ENCODE measurements at places on chromosomes 5 and 9.
A peak's percentile ranks its signal among the peaks of the same experiment; 100 is the strongest.

DNA sequence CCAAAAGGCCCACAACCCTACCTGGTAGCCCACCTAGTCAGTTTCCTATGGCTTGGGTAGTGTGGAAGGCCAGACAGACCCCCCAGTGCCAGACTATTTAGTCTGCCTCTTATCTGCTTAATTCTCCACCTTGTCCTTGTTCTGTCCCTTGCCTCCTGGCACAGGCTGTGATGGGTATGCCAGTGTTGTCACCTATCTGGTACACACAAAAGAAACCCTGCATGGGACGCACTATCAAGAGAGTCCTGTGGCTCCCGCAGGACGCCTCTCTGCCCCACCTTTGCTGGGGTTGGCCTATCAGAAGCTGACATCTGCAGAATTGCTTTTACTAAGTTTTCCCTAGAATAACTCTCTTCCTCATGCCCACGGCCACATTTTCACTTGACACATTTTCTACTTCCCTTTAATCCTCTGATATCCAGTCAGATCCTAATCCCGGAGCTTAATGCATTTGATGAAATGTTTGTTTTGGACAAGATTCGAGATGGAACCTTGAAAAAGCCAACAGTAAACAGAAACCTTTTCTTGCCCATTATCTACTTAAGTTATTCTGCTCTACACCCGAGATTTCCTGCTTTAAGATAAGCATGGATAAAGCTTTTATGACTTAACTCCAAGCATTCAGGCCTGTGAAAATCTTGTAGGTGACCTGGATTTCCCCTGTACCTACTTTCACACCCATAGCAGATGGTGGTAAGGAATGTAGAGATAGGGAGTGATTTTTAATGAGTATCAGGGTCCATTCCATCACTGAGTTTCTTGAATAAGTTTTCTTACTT is 468.5 kb downstream of the ZNF608 start:
- no peak for DNase-seq

DNA sequence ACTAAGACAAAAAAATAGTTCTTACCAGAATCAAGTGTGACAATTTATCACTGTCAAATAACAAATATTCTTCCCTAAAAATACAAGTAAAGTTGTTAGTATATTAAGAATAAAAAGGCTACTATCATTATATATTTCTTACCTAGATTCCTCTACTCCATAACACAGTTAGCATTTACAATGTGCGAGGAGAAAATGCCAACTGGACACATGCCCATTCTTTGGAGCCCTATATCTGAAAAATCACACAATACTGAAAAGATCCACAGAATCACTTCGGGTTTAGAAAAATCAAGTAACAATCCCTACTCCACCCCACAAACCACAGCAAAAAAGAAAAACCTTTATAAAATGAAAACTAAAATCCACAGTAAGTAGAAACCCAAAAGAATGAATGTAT is 70.9 kb downstream of the PKD2L2 start:
- DNase-seq = no peak

GRCh38 chr5:39906146-39906545 is 481.4 kb upstream of the DAB2 start:
- DNase-seq = no peak

DNA sequence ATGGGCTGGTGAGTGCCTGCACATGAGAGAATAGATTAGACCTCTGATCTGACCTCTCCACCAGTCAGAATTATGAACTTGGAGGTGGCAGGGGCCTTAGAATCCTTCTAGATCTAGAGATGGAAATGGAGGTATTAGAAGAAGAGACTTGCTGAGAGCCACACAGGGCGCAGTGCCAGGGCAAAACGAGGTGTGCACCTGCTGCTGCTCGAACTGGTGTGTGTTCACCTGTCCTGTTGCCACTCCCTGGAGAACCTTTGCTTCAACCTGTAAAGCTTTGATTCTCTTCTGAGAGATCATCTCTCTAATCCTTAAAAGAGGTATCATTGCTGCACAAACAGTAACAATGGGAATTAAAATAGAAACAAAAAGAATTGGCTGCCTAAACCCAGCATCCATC is 24.9 kb downstream of the FRMPD1 start:
- DNase-seq = peak; percentile 52

- DNase-seq = no peak
These were observed 113.4 kb downstream of the MVB12B start for GRCh38 chr9:126439883-126440653.

- no peak for DNase-seq
These were observed 10.6 kb upstream of the SHC3 start for GRCh38 chr9:89189215-89189614.

- DNase-seq = no peak
These were observed 61.0 kb upstream of the SMIM23 start for GRCh38 chr5:171724468-171725204.

DNA sequence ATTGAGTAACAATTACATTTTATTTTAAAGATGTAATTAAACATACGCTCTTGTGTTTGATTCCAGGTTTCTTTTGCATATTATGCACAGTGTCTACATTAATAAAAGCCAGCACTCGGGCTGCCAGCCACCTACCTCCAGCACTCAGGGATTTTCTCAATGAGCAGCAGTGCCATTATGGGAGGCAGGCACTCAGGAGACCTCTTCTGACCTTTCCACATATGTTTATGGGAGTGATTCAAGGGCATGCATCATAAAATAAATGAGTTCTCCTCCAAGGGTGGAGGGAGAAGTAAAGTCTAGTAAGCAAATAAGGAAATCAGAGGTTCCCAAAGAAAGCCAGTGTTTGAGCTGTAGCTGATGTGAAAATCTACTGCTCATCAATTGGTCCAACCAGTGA is 119.8 kb upstream of the IRX2 start:
- DNase-seq = no peak

DNA sequence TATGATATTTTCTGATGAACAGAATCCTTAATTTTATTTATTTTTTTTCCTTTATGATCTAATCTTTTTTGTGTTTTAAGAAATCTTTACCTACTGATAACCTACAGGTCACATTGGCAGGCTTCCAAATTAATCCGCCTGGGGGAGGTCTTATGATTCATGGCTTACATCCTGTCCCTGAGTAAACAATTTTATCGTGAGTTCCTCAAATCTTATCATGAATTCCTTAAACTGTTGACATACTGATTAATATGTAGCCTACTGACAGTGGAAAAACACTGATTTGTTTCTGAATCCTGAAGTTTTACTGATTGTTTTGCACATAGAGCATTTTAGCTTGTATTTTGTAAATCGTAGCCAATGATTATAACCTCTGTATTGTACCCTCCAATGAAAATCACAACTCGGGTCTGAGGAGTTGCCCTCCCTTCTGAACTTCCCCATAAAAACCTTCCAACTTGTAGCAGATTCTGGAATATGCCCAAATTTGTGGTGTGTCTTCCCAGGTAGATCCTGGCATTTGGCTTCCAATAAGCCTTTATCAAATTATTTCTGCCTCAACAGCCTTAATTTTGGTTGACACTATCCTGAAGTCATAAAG is 105.6 kb downstream of the VCAN start:
- DNase-seq = no peak

DNA sequence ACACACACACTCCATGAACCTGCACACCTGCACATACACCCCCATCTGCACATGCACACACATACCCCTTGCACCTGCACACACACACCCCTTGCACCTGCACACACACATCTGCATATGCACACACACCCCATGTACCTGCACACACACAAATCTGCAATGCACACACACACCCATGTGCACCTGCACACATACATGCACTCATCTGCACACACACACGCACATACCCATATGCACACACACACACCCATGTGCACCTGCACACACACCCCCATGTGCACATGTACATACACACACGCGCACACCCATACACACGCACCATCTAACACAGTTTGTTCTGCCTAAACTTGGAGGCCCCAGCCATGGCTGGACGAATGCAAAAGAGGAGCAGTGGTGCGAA is 115.9 kb upstream of the SARDH start:
- DNase-seq = no peak

- no peak for DNase-seq
These were observed 82.2 kb downstream of the SMIM23 start for GRCh38 chr5:171867786-171868185.

- DNase-seq = no peak
These were observed 156.5 kb downstream of the CDH9 start for GRCh38 chr5:26881901-26882300.

DNA sequence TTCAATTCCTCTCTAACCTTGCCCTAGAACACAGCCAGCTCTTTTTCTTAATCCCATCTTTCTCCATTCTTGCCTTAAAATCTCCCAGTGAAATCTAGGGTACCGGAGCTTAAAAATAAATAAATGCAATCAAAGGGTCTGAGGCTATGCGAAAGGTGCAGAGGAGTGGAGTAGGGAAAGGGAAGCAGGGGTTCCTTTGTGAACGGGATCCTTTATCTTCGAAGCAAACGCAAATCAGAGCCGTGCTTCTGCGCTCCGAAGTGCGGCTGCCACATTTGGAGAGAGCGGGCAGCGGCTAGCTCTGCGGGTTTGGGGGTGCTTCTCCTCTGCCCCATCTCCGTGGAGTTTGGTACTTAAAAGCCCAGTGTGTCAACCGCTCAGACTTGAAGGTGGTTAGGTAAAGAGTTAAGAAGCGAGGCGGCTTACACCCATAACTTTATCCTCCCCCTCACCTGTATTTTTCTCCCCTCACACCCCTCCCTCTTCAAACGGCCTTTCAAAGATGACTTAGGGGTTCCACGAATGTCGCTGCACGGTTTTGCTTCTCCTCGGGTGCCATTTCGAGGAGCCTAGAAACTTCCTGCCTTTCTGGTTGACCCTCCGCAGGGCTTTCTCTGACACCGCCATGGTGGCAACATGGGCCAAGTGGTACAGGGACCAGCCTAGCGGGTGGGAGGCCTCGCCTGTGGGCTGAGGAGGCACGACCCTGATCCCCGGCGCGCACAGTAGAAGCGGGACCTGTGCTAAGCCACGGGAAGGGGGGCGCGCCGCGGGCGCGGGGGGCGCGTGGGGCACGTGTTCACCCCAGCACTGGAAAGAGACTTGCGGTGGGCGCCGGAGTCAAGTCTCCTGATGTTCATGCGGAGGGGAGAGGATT is 31.7 kb upstream of the NFIB start:
- DNase-seq = no peak

DNA sequence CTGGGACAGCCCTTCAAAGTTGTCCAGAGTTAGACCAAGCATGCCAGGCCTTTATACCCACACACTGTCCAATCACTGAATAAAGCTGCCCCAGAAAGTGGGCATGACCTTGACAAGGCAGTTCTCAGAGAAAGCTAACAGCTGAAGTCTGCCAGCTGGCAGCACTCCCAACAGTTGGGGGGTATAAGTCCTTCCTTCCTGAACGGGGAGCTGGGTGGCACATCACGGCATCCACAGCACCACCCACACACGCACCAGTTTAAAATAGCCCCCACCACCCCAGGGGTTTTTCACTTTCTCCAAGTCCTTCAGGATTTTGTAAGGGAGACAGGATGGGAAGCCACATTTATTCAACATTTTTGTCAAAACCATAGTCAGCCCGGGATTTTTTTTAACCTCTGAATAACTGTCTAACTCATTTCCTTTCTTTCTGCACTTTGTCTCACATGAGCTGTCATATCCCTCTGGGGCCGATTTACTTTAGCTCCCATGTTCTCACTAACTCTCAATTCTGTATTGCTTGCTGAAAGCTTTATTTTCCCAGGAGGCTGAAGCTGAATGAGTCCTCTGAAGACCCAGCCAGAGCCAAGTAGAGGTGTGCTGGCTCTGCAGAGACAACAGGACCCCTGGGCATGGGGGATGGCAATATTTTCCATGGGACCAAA is 15.4 kb downstream of the FAM81B start:
- peak; percentile 25 for DNase-seq
